ENCODE measurements at places on chromosomes 11 and 22. TPM values are rescaled to one million over a fixed set of nuclear protein-coding genes. Genes with fewer than 3 reads are reported as not detected.

DNA sequence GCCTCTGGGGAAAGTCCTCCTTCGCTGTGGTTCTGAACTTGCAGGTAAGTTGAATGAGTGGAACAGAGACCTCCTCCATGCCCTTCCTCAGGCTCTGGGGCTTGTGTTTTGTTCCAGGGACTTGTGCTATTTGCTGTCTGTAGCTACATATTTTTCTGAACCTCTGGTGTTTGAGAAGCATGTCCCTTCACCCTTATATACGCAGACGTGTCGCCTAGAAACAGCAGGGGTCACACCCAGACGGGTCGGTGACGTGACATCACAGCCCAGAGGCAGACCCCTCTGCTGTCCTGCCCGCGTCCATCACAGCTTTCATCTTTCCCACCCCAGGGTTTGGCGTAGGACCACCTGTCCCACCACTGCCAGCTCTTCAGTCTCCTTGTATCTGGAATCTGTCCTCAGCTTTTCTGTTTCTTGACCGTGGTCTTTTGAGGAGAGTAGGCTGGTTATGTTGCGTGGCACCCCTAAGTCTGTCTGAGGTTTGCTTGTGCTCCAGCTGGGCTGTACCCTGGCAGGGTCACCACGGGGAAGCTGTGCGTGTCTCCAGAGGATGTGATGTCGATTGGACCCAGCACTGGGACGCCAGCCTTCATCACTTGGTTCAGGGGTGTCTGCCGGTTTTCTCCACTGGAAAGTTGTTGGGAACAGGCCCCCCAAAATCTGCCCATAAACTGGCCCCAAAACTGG is 13.4 kb upstream of the MUC5B start:
- DNase-seq = peak; percentile 13

GRCh38 chr11:78417888-78418583 is 416 bp upstream of the GAB2 start:
- DNase-seq = peak; percentile 91

- no peak for DNase-seq
These were observed 6.6 kb upstream of the MS4A12 start for GRCh38 chr11:60485987-60486386.

GRCh38 chr11:100940111-100940510 is 189.5 kb downstream of the PGR start:
- DNase-seq = no peak

The NAV2 gene
- 10.5 TPM for total RNA-seq

The BTBD18 gene
- total RNA-seq = not detected

The RIC3 gene
- total RNA-seq = 11.1 TPM

The NELL1 gene
- total RNA-seq = not detected

GRCh38 chr11:33866936-33867335 is 24.9 kb downstream of the LMO2 start:
- DNase-seq = no peak

The LDHAL6A gene
- not detected for total RNA-seq

DNA sequence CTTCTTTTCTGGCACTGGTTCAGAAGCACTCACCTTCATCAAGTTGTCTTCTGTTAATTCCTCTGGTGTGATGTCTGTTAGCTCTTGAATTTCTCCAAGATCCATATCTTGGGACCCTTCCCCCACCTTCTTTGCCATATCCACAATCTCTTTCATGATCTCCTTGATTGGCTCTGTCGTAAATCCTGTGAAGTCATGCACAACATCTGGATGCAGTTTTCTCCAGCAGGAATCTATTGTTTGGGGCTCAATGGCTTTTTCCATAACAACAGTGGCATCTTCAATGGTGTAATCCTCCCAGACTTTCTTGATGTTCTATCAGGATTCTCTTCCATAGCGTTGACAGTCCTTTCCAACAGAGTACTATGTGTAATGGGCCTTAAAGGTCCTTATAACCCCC is 96.9 kb downstream of the CSTPP1 start:
- no peak for DNase-seq

GRCh38 chr11:84384731-84385130 is 1098.6 kb upstream of the CCDC90B start:
- no peak for DNase-seq

The PRAME gene
- total RNA-seq = not detected

The C11orf16 gene
- not detected for total RNA-seq

- DNase-seq = no peak
These were observed 3.2 kb downstream of the SCGB1A1 start for GRCh38 chr11:62421996-62422395.

All from Right ventricle myocardium superior (tissue), 1 donor.